ENCODE measurements at places on chromosomes 2 and 18.

GRCh38 chr2:174771631-174772471 is 7.6 kb upstream of the CHRNA1 start:
- DNase-seq = peak; percentile 70

DNA sequence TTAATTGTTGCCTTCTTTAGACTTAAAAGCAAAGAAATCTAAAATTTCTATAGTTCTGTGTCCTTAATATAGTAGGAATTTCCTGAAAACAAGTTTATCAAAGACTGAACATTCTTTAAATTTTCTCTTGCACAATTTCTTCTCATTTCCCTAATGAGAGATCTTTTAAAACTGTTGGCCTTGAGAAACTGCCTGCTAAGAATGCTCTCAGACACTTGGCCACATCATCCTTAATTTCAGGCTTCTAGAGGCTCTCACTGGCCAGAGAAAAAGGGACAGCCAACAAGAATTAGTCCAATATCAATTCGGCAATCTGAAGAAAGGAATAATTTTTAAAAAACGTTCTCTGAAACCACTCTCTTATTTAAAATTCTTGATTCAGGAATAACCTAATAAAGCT is 167.0 kb upstream of the CREB1 start:
- no peak for DNase-seq

DNA sequence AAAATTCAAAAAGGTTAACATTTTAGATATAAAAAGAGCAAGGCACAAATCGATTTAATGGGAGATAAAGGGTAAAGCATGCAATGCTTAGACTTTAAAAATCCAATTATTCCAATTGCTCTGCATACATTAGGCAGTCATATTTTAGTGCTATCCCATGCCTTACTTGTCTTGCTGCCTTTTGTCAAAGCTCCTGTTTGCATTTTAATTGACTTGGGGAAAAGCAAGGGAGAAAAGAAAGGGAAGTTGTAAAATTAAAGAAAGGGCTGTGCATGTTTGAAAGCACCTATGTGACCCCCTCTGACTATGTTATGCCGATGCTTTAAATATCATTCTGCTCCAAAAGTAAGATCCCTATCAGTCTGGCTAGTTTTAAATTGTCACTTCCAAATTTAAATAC is 193.7 kb upstream of the VWC2L start:
- no peak for DNase-seq

DNA sequence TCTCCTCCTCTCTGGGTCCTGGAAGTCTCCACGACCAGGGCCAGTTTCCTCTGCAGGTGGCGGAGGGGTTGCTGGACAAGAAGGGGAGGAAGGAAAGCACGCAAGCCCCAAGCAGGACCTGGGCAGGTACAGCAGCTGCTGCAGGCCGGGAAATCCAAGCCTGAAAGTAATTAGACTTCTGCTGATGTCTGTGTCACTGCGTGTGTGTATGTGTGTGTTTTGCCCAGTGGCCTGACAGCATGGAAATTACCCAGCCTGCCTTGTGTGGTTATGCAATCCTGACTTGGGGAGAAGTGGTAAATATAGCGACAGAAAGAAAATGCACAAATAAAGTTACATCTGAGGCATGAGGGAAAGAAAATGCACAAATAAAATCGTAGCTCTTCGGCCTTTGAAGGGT is 121.8 kb upstream of the ZBTB14 start:
- no peak for DNase-seq

- DNase-seq = peak; percentile 58
Observed at GRCh38 chr2:37615804-37616676, 55.4 kb downstream of the CDC42EP3 start.

- DNase-seq = peak; percentile 77
Observed at GRCh38 chr2:33475224-33476130, 972 bp upstream of the RASGRP3 start.

DNA sequence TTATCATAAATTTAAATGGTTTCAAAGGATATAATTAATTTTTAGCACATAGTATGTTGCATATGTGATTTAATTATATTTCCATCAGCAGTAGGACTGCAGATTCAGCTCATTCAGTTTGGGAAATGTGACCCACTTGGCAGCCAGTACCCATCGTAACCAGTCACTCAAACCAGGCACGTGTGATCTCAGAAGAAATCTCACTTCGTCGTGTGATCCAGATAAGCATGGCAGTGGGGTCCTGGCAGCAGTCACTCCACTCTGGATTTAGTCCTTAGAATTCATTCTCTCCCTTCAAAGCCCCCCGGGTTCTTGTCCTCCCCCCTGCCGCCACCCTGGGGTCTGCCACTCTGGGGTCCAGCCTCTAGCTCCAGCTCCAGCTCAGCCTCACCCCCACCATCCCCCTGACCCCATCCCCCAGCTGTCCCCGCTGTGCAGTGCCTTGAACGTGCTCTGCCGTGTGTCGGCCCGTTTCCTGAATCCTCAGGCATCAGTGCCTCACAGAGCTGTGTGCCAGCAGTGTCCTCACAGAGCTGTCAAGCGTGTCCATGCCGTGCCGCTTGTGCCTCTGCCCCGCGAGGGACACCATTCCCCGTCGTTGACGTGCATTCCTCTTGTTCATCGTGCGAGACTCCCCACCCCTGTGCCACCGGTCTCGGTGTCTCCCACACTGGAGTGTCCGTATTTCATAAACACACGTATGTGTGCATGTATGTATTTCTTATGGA is 34.8 kb downstream of the TRAPPC12 start:
- no peak for DNase-seq

- no peak for DNase-seq
Observed at GRCh38 chr2:196725882-196726281, 73.6 kb downstream of the GTF3C3 start.

GRCh38 chr18:58726671-58727070 is 55.4 kb downstream of the MALT1 start:
- DNase-seq = no peak

DNA sequence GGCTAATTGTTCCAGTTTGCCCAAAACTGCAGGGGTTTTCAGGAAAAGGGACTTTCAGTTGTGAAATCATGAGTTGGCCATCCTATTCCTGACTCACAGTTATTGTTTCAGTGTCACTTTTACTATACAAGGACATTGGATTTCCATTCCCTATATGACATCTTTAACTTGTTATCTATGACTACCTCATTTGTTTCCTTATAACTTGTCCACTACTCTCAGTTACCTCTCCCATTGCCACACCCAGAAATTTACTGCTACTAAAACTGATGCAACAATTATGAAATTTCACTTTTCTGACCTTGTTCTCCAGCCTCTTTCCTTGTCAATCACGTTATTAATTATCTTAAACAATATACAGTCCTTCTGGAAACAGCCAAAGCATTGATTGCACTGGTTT is 116.5 kb upstream of the ZNF804A start:
- no peak for DNase-seq

DNA sequence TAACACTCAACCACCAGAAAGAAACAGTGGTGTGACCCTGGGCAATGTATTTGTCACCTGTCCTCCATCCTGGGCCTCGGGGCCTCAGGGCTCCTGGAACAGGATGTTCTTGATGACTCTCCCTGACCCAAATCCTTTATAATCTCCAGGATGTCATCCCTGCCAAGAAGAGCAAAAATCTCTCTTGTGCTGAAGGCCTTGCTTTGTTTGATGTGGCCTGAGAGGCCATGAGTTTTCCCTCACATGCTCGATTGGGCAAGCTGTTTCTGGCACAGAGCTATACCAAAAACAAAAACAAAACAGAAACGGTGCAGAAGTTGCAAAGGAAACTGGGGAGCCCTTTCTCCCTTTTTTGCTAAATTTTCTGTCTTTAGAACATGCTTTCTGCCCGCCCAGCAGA is 35.7 kb upstream of the ST3GAL5 start:
- no peak for DNase-seq

DNA sequence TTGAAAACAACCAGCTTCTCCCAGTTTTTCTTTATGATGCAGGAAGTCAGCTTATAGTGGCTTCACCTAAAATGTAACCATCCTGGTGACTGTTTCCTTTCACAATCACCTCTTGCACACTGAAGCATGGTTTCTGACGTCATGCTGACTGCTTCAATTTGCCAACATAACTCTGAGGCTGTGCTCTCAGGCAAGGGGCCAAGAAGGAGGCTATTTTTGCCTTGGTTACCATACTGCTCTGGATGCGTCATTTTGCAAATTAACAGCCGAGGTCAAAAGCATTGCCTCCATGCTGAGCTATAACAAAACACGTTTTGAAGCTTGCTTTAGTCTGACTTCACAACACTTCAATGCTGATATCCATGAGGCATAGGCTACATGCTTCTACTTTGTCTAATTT is 397.8 kb downstream of the METTL4 start:
- no peak for DNase-seq

DNA sequence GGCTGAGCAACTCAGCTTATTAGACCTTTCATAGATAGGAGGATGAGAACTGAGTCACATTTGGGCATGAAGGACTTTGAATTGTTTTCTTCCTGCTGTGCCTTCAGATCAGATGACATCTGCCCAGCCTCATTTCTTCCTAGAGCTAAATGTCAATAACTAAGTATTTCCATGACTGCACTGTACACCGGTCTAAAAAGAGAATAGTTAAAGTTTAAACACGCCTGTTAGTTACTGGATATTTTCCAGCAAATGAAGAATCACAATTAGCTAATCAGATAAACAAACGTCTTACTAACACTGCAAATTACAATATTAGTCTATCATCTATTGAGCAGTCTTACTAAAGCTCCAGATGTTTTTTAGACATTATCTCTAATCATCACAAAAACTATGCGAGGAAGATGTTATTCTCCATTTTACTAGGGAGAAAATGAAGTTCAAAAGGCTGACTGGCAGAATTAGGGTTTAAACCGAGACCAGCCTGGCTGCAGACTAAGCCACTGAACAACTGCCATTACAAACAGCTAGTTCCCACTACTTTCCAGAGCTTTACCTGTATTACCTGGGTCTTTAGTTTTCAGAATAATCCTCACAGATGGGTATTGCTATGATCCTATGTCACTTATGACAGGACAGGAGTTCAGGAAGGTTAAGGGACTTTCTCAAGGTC is 69.4 kb upstream of the ZNF397 start:
- no peak for DNase-seq

GRCh38 chr2:200042944-200043343 is 87.6 kb downstream of the MAIP1 start:
- no peak for DNase-seq

DNA sequence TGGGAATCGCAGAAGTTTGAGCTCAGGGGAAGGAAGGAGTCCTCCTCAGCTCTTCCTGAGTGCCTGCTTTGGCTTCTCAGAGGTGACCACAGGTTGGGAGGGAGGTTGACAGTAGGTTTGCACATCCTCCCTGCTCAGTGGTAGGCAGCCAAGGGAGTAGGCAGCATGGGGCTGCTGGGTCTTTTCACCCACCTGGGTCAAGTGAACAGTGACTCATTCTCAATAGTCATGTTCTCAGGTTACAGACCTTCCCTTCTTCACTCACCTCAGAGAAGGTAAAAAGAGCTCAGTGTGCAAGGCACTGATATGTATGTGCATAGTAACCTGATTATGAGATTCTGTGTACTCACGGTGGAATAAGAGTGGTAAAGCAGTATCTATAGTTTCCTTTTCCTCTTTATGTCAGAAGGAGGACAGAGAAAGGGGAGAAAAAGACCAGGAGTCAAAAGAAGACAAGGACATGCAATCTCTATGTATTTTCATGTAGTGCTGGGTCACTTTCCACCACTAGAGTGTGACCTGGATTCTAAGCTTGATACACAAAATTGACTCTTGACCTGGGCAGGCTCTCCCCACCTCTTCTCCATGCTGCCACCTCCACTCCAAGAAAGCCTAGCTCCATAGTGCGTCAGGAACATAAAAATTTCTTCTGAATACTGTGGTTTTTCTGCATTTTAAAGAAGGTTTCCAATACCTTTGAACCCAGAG is 36.5 kb upstream of the ASNSD1 start:
- no peak for DNase-seq

DNA sequence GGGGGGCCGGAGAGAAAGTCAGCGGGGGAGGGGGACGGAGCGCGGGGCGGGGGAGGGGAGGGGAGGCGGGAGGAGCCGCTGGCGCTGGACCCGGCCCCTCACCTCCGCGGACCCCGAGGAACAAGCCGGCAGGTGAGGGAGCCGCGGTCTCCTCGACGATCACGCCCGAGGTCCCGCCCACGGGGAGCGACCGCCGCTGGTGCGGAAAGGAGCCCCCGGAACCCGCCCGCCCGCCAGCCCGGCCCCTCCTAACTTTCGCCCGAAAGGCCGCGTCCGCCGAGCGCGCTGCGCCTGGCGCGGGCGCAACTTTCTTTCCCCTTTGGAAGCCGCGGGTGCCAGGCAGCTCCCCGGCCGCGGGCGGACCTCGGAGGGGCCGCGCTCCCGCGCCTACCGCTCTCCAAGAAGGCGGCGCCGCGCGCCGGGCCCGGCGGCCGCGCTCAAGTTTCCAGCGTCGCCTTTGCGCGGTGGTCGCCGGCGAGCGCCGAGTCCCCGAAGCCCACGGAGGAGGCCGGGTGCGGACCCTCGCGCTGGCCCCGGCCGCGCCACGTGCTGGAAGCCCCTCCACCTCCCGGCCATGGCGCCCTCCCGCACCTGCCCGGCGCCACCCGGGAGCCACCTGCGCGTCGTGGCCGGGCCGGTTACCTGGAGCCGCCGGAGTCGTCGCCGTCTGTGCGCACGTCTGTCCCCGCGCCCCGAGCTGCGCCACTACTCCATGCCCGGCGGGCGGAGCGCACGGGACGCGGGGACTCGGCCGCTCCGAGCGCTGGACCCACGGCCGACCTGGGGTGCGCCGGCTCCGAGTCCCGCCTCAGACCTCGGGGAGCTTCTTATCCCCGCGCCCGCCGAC is at the start of gene ALKAL2:
Gene ALKAL2 (minus strand): TSS at position 181 of the 847 bp plus-strand sequence. CDS start 256 bp downstream, outside the sequence.
- DNase-seq = peak; percentile 25

GRCh38 chr2:29014811-29015421 is 33.8 kb downstream of the TOGARAM2 start:
- DNase-seq = peak; percentile 69

- DNase-seq = no peak
Observed at GRCh38 chr18:56815926-56816325, 164.8 kb downstream of the WDR7 start.

GRCh38 chr2:49309461-49309860 is 155.1 kb upstream of the FSHR start:
- DNase-seq = no peak

GRCh38 chr18:3297025-3297984 is 35.4 kb downstream of the MYL12B start:
- DNase-seq = peak; percentile 93

GRCh38 chr2:54271843-54272627 is 16.0 kb upstream of the TSPYL6 start:
- no peak for DNase-seq

- no peak for DNase-seq
Observed at GRCh38 chr18:23173912-23174311, 38.6 kb downstream of the CABLES1 start.

DNA sequence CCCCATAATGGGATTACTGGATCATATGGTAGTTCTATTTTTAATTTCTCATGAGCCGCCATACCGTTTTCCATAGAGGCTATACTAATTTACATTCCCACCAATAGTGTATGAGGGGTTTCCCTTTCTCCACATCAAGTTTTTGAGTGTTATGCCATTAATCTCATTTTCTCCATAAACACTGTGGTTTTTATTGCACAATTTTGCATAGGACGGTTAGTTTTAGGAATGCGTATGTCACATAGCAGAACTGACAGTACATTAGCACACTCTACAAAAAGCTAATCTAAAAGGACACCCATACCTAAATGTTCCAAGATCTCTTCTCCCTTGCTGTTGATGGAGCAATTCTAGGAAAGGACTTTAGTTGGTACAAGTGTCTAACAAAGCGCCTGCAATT is 32.5 kb downstream of the DARS1 start:
- DNase-seq = no peak
